Activated CD8-positive, alpha-beta memory T cell treated with anti-CD3 and anti-CD28 coated beads for 24 hours (primary cell): ENCODE measurements at places on chromosomes 7 and 10.

DNA sequence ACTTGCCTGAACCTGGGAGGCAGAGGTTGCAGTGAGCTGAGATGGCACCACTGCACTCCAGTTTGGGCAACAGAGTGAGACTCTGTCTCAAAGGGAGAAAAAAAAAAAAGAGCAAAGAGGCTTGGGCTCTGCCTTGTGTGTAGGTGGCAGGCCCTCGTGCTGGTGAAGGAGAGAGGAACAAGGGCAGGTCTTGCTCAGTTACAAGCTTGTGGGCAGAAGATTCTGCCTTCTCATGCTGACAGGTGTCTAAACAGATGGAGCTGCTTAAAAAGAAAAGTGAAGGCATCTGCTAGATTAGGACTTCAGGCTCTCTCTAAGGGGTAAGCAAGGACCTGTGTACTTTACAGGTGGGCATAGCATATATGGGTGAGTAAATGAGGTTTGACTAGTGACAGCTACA, 65.5 kb upstream of the TRIM8 start:
- DNase-seq: no peak

DNA sequence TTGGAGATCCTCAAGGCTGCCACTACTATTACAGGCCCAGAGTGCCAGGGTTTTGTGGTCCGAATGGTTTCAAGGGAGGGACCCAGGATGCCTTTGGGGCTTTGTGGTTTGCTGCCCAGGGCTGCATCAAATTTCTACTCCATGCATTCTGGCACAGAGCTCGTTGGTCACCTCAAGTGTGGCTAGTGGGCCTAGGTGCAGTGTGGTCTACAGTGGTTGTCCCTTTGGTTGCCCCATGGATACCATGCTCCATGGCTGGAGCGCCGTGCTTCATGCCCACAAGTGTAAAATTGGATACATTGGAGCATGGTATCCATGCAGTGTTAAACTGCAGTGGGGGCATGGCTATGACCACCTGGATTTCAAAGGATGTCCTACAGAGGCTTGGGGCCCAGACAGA, 5.4 kb upstream of the PRF1 start:
- DNase-seq: no peak

DNA sequence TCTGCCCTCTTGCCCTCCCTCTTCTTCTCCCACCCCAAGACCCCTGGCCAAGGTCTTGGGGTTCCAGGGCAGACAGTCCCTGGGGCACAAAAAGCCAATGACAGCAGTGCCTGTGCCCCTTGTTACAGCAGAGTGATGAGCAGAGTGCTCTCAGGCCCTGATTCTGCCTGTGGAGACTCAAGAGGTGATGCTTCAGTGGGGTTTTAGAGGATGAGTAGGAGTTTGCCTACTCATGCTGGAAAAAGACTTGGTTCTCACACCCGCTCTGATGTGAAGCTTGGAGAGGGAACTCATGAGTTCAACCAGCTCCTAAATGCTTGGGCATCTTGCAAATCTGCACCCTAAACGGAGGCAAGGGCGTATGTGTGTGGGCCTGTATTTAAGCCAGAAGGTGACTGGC, 58.2 kb downstream of the CAMK2B start:
- DNase-seq: no peak

GRCh38 chr10:90418869-90419652, 438.8 kb downstream of the HTR7 start:
- DNase-seq: no peak

GRCh38 chr7:150566572-150566971, 618 bp upstream of the GIMAP4 start:
- no peak for DNase-seq

- DNase-seq: no peak
These were observed 315.7 kb downstream of the THSD7A start for GRCh38 chr7:11516328-11516727.

DNA sequence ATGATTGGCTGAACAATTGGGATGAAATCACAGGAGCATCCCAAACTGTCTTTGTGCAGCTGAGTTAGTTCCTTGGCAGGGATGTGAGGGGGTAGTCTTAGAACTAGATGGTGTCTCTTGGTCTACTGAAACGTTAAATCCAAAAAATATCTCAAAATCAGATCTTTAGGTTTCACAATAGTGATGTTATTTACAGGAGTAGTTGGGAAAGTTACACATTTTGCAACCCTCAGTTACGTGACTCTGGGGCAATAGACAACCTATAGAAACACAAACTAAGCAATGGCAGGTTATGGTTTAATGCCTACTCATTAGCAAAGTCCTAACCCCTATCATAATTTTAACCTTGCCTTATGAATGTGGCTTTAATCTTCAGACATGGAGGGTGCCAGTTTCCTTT, 24.0 kb downstream of the PKD1L1 start:
- DNase-seq: no peak

DNA sequence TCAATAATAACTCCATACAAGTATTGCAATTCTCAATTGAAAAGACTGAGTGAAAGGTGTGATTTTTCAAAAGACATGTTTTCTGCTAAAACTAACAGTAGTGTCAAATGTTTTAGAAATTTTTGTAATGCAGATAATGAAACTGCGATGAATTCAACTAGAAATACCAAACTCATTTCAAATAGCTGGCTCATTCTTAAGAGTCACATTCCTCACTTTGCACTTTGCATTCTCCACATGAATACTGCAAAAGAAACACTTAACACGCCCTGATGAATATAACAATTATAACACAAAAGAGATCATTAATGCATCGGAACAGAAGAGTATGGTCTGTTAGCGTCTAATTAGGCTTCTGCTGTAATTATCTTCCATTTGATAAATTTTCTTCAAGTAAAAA, 15.5 kb upstream of the TSPAN12 start:
- no peak for DNase-seq

- no peak for DNase-seq
These were observed 179.7 kb upstream of the CDCA7L start for GRCh38 chr7:22125436-22125835.

- DNase-seq: no peak
These were observed 173.1 kb upstream of the MALRD1 start for GRCh38 chr10:18875477-18875876.

- no peak for DNase-seq
These were observed 99.0 kb upstream of the EGR2 start for GRCh38 chr10:62915158-62915557.

DNA sequence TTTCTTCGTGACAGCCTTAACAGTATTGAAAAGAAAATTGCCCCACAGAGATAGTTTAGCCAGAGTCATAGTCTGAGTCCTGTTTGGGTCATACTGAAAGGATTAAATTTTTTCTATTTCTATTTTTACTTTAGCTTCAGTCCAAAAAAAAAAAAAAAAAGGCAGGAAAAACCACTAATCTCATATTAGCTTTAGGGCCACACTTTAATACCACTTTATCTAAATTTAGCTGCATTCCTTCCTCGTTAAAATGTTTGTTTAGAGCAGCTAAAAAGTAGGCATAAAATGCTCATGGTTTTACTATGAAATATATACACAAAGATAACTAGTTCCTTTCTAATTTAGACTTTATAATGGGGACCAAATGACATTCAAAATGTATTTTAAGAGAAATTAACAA, 216.5 kb upstream of the TMEM196 start:
- no peak for DNase-seq

GRCh38 chr10:4685904-4686643, 139.9 kb upstream of the AKR1E2 start:
- no peak for DNase-seq

DNA sequence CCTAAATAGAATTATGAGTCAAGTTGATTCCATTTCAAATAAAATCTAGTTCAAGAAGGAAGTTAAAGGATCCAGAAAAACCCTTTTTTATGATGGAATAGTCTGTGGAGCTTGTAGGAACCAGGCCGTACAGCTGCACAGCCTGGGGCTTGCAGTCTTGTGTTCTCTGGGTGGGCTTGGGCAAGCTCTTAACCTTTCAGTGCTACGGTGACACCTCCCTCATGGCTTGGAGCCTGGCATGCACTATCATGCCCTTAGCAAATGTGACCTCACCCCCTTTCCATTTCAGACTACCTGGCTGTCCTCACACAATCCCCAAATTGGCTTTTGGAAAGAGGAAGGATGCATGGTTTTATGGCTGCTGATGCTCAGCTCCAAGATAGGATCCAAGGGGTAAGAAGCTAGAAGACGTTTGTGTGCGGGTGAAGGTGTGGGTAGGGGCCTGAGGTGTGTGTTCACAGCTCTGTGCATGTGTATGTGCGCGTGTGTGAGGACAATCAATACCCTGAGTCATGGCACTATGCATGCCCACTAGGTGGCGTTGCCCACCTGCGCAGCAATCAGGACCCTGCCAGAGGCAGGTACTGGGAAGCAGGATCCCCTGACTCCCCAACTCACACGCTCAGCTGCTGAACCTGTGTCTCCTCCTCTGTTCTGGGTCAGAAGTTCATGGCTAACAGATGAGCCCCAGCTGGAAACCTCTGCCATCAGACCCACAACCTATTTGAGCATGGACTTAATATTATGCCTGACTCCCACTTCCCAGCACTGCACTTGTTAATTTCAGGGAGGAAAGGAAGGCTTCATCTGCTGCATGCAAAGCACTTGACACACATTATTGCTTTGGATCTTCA, 113.4 kb downstream of the PTPN20 start:
- DNase-seq: peak; percentile 84

GRCh38 chr10:44569193-44570091, 184.5 kb upstream of the CXCL12 start:
- no peak for DNase-seq

DNA sequence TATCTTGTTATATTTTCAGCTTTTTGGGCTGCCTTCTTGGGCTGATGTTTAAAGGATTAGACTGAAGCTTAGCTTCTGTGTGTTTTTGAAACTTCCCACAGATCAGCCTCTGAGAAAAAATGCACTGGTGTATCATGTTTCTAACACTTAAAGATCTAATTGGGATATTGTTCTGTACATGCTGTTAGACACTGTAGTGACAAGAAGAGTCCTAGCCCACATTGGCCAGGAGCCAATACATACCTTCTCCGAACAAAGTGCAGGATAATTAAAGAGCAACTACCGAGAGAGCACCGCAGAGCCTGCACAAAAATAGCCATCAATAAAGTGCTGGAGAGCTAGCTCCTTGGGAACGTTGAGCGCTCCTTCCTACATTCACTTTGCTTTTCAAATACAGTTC, 289.4 kb upstream of the SP8 start:
- DNase-seq: no peak

DNA sequence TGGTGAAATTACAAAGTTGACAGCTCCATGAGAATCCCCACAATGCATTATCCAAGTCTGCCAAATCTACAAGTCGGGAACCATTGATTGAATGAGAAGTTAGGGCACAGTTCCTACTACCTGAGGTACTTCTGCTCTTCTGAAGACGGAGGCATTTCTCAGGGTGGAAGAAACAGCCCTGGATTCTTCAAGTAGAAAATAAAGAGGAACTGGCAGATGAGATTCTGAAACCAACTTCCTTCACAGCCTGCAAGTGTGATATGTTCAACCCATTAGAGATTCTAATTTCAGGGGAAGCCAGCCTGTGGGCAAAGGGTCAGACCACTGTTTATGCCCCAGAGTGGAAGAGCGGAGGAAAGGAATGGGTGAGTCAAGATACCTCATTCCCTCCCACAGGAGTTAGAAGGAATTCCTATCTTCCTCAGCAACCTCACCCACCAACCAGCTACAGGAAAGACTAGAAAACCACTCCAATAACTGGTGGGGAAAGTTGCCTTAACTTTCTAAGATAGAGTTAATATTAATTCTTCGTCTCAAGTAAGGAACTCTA, 50.5 kb upstream of the BMPER start:
- DNase-seq: no peak

GRCh38 chr7:147081117-147081516, 964.5 kb downstream of the CNTNAP2 start:
- no peak for DNase-seq

DNA sequence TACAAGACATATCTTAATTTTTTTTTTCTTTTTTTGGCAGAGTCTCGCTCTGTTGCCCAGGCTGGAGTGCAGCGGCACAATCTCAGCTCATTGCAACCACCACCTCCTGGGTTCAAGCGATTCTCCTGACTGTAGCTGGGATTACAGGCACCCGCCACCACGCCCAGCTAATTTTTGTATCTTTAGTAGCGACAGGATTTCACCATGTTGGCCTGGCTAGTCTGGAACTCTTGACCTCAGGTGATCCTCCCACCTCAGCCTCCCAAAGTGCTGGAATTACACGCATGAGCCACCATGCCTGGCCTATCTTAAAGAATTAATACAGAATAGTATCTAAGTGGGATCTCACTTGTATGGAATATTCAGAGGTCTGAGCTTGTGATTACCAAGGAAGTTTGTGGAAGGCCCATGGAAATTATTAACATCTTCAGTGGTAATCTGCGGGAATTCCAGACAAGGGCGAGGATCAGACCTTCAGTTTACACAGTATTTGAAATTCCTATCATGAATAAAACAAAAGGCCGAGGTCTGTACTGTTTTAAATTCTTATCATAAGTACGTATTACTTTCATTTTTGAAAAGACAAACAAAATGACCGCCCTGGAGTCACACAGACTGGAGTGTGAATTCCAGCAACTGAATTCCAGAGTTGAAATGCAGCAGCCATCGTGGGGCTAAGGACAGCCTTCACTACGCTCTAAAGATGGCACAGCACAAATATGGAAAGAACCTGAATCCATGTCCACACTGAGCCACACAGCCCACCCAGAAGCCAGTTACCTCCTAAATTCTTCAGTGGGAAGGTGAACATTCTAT, 16.7 kb downstream of the GPRIN2 start:
- no peak for DNase-seq

DNA sequence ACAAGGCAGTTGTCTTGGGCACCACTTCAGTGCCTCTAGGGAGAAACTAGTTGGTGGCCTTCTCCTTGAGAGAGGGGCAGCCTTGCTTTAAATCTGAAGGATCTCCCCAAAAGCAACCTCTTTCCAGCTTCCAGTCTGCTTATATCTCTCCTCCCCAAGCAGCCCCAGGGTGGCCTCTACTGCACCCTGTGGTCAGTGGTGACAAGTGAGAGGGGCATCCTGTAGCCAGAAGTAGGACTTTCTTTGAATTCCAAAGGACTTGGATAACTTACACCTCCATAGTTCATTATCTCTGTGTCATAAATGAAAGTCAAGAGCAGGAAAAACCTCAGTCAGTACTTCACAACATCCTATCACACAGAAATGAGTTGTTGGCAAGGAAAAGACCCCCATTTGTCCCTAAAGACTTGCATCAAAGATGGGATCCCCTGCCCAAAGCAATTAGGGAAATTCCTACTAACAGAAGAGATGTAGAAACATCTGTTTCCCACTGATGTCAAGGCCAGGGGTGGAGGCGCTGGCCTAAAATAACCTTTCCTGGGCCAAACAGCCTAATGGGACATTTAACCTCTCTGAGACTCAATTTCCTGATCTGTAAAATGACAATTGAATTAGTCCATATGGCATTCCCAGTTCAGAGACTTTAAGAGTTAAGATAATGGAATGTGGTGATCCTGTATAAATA, 44.0 kb upstream of the ANKRD1 start:
- no peak for DNase-seq
